H54 (cell line): ENCODE measurements at places on chromosomes 1 and 21.

- DNase-seq, result no peak
Observed at GRCh38 chr1:10586125-10586524, 111.4 kb downstream of the PEX14 start.

DNA sequence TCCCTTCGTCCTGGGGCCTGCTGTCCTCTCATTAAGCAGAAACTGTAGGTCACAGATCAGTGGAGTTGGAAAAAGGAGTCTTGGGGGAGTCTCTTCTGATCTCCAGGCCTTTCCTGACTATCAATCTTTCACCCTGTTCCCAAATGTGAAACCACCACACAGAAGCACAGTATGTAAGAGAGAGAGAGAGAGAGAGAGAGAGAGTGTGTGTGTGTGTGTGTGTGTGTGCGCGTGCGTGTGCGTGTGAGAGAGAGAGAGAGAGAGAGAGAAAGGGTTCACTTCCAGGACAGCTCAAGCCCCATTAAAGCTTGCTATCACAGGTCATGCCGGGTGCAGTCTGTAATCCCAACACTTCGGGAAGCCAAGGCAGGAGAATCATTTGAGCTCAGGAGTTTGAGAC, 1.5 kb upstream of the TTC24 start:
- DNase-seq, result no peak

- DNase-seq, result no peak
Observed at GRCh38 chr21:14265023-14265422, 49.1 kb downstream of the RBM11 start.

DNA sequence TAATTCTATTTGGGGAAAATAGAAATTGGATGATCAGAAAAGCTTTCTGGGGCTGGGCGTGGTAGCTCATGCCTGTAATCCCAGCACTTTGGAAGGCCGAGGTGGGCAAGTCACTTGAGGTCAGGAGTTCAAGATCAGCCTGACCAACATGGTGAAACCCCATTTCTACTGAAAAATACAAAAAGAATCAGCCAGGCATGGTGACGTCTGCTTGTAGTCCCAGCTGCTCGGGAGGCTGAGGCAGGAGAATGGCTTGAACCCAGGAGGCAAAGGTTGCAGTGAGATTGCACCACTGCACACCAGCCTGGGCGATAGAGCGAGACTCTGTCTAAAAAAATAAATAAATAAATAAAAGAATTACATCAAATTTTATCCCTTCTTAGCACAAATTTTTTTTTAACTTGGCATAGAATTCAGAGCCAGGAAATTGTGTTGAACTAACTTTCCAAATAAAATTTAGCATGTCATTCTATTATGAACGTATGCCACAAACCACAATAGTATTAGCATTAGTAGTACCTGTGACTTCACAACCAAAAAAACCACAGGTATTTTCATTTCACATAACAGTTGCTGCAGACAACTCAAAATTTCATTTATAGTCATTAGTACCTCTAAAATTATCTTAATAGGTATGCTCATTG, 4.5 kb upstream of the ANKRD13C start:
- no peak for DNase-seq

DNA sequence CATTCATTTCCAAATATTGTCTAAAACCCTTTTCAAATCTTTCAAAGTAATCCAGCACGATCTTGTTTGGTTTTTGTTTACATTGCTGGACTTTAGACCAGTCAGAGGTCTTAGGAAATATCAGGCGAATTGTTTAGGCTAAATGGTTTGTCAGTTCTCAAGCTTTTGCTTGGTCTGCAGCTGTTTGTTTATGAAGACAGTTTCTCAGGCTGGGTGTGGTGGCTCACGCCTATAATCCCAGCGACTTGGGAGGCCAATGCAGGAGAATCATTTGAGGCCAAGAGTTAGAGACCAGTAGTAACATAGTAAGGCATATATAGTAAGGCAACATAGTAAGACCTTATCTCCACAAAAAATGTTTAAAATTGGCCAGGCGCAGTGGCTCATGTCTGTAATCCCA, 77.5 kb downstream of the DNTTIP2 start:
- DNase-seq, result no peak

DNA sequence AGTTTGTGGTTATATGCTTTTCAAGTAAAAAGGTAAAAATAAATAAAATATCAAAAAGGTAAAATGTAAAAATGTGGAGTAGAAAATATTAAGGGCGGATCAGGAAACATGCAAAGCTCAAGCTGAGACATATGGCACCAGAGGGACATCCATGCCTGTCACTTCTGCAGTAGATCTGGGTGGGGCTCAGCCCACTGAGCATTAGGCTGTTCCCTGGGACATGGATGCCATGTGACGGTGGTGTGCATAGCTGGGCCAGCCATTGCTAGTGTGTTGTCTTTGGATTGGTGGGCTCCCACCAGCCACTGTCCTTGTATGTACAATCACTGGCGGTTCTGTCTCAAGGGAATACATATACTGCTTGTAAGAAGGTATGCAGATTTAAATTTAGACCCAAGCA, 3.0 kb downstream of the TTC13 start:
- DNase-seq, result no peak

DNA sequence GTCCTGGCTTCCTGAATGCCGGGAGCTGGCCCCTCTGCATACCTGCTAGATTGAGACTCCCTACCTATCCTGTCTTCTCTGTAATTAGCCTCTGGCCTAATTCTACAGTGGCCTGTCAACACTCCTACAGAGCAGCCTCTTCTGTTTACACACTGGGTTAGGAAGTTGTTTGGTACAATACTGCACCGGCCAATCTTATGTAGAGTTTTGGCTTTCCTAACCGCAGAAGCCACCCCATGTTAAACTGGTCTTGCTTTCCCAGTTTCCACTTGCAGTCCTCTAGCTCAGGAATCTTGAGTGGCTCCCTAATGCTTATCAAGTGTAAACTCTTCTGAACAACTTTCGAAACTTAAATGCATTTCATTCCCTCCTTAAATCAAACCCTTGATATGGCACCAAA, 42.8 kb downstream of the DPH5 start:
- DNase-seq, result no peak
